ENCODE measurements at places on chromosomes 2 and 18.

- DNase-seq: no peak
These were observed 298.9 kb downstream of the XIRP2 start for GRCh38 chr2:167187049-167187727.

DNA sequence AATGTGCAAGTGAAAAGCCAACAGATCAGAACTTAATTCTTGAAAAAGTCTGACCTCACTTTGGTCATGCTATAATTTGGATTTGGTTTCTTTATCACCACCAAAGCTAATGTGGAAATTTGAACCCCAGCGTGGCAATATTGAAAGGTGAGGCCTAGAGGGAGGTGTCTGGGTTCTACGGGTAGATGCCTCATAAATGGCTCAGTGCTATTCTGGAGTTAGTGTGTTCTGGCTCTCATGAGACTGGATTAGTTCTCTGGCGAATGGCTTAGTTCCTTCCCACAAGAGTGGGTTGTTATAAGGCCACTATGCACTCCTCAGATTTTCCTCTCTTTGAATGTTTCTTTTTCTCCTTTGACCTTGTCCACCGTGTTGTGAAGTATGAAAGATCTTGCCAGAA is 22.3 kb downstream of the ORC4 start:
- DNase-seq: no peak

DNA sequence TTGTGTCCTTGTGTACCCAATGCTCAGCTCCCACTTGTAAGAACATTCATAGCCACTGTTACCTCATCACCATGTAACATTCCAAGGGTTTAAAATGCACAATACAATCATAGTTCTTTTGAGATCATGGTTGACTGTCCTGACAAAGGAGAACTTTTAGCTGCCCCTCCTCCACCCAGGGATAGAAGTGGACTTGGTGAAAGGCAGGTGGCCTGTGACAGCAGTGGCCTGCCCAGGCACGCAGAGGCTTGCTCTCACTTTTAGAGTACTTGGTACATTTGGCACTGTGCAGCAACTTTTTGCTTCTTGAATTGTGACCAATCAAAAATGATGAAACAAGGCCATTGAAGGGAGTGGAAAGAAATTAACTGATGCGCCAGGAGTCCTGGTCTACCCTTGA is 108.7 kb downstream of the ANKRD44 start:
- DNase-seq: no peak

DNA sequence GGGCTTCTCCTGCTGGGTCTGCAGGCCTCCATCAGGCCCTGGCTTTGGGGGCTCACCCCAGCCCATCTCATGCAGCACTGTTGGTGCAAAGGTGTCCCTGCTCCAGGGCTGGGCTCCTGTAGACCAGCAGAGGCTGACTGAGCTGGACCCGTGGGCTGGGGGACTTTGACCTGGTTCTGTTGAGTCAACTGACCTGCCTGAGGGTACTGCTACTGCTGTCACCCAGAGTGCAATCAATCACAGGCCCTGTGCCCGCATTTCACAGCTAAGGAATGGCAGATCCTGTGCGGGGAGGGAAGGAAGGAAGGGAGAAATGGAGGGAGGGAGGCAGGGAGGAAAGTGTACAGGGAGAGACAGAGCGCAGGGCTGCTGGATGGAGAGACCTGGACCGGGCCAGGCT is 136.8 kb downstream of the TPO start:
- no peak for DNase-seq

DNA sequence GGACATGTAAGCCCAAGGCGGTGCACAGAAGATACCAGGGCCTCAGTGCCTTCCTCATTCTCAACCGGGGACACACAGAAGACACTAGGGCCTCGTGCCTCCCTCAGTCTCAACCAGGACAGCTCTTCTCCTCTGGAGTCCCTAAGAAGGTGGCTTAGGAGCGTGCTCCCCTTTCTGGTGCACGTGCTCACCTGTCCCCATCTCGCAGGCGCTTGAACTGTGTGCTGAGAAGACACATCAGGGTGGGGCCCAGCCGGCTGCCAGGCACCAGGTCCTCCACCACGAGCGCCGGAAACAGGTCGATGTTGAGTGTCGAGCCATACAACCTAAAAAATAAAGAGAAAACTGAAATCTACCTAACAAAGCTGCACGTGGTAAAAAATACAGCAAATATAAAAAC is 99.9 kb downstream of the PXDN start:
- DNase-seq: no peak

DNA sequence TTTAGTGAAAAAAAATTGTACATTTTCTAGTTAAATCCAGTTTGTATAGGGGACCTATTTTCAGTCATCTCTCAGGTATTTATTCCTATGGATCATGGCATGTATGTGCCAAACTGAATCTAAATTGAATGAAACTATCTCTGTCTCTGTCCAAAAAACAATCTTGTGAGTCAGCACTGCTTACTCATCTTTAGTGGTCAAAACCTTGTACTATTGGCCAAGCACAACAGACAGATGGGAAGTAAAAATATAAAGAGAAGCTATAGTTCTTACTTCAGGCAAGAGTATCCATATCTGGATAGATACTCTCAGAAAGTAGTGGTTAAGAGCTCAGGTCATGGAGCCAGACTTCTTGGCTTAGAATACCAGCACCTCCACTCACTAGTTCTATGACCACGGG is 76.0 kb upstream of the KLHL14 start:
- no peak for DNase-seq

- no peak for DNase-seq
These were observed 72.2 kb downstream of the EMILIN2 start for GRCh38 chr18:2918761-2919550.

- no peak for DNase-seq
These were observed 273.3 kb upstream of the TCF4 start for GRCh38 chr18:55861266-55861665.

GRCh38 chr2:15456352-15456751 is 104.8 kb downstream of the NBAS start:
- no peak for DNase-seq

- DNase-seq: no peak
These were observed 54.3 kb downstream of the RAB10 start for GRCh38 chr2:26088038-26088643.

All from stimulated activated CD8-positive, alpha-beta memory T cell treated with anti-CD3 and anti-CD28 coated beads, Interleukin-4, amount 100 ng/mL, for 4 hours (primary cell).